ENCODE measurements at places on chromosomes 13 and 19.

DNA sequence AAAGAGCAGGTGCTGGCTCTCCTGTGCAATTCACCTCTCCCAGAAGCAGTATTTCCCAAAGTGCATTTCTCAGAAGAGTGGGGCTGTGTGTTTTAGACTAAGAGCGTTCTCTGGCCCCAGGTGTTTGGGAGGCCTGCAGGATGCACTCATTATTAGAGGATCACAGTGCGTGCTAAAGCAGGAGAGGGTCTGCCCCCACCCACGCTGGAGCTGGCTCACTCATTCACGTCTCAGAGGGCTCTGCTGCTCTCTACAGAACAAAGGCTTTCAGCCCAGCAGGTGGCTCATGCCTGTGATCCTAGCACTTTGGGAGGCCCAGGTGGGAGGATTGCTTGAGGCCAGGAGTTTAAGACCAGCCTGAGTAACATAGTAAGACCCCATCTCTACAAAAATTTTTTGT lies 756.7 kb downstream of the UQCRFS1 start:
- no peak for DNase-seq

DNA sequence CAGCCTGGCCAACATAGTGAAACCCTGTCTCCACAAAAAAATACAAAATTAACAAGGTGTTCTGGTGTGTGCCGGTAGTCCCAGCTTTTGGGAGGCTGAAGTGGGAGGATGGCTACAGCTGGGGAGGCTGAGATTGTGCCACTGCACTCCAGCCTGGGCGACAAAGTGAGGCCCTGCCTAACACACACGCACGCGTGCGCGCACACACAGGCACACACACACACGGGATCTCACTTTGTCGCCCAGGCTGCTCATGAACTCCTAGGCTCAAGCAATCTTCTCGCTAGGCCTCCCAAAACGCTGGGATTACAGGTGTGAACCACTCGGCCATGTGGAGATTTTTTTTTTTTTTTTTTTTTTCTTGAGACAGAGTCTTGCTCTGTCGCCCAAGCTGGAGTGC lies 3.2 kb upstream of the BTBD2 start:
- no peak for DNase-seq

- DNase-seq: no peak
These were observed at the start of gene HTR2A for GRCh38 chr13:46896341-46897137. TSS of gene HTR2A (minus strand) at chr13:46897053. CDS start at chr13:46895906, 1,147 bp downstream.

GRCh38 chr19:29263305-29264135 lies 50.6 kb upstream of the UQCRFS1 start:
- no peak for DNase-seq

DNA sequence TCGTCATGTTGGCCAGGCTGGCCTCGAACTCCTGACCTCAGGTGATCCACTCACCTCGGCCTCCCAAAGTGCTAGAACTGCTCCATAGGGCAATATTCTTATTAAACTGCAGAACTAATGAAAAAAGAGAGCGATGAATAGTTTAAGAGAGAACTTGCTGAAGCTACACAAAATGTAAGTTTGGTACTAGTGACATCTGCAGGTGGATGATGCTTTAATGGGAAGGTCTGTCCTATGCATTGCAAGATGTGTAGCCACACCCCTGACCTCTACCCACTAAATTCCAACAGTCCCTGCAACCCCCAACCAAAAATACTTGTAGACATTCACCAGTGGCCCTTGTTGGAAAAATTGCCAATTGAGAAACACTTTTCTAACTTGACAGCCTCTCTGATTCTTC lies 117.8 kb downstream of the NALCN start:
- DNase-seq: no peak

DNA sequence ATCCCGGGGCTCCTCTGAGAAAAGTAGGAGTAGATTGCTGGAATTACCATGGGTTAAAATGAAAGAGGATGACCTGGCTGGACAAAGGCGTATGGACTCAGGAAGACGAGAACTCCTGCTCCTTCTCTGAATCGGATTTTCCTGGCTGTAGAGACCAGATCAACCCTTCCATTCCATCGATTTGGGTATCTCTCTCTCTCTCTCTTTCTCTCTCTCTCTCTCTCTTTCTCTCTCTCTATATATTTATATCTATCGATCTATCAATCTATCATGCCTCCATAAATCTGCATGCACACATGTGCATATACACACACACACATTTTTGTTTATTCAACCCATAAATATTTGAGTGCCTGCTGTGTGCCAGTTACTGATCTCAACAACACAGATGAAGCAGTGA lies 234.9 kb downstream of the LMO7 start:
- no peak for DNase-seq

DNA sequence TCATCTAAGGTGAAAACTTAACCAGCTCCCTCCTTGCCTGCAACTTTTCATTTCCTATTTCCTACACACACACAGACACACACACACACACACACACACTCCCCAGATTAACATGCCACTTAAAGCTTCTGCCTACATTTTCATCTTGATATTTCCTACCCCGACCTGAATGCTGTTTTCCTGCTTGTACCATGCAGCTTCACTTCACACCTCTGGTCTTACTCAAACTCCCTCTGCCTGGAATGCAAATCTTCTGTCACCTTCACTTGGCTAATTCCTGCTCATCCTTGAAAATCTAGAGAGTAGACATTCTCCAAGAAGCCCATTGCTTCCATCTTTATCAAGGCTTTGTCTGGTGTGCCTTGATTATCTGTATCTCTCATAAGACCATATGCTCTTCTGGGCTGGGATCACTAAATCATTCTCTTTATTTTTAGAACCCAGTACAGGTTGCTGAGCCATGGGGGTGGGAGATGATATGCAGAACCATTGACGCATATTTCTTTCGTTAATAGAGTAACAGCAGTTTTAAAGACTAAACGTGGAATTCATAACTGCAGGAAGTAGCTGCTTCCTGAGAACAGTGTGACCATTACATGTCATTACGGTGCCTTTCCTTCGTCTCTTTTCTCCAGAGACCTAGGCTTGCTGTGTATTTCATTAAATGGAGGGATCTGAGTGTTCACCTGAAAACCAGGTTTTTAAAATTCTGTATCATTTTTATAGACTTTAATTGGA lies 37.7 kb downstream of the CNMD start:
- no peak for DNase-seq

DNA sequence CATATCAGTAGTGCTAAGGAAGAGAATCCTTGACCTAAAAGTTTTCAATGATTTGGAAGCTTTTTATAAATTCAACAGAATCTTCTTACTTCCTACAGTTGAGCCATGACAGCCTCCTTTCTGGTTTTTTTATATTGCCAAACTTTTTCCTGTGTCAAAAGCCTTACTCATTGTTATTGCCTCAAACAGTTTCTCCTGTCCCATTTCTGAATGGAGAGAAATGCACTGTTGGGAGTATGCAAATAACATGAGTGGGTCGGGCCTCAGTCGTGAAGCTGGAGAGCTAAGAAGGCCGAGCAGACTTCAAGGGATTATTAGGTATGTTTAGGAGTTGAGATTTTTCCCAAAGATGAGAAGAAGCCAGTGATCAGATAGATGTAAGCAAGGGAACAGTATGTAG lies 766.4 kb upstream of the KLHL1 start:
- no peak for DNase-seq

DNA sequence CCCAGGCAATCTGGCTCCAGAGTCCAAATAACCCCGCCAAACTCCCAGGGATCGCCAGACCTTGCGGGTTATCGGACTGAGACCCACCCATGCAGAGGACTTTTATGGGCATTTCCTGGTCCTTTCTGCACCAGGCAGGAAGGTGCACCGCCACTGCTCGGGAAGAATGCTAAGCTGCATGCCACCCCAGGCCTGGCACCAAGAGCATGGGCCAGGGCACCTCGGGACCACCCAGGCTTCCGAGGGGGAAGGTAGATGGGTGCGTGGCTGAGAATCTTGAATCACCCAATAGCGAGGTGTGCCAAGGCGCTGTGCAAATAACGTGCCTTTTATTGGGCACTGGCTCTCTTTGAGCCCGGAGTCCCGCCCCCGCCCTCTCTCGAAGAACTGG lies 422 bp upstream of the ZNF575 start:
- no peak for DNase-seq

- DNase-seq: no peak
These were observed 3.0 kb upstream of the MATK start for GRCh38 chr19:3788996-3789778.

GRCh38 chr19:37907735-37908455 lies 887 bp downstream of the SIPA1L3 start:
- no peak for DNase-seq

DNA sequence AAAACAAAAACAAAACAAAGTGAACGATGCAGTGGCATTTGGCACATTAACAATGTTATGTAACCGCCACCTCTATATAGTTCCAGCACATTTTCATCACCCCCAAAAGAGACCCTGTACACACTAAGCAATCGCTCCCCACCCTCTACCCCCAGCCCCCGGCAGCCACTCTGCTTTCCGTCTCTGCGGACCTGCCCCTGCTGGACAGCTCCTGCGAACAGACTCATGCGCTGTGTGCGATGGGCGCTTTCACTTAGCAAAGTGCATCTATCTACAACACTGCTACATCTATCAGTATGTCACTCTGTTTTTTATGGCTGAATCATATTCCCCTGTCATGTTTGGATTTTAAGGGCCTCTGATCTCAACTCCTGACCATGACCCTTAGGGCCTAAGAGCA lies 25.1 kb upstream of the TMEM160 start:
- DNase-seq: no peak

- DNase-seq: no peak
These were observed 3.9 kb downstream of the LPAR2 start for GRCh38 chr19:19624032-19624570.

GRCh38 chr13:93243375-93244063 lies 16.9 kb downstream of the GPC6 start:
- no peak for DNase-seq

DNA sequence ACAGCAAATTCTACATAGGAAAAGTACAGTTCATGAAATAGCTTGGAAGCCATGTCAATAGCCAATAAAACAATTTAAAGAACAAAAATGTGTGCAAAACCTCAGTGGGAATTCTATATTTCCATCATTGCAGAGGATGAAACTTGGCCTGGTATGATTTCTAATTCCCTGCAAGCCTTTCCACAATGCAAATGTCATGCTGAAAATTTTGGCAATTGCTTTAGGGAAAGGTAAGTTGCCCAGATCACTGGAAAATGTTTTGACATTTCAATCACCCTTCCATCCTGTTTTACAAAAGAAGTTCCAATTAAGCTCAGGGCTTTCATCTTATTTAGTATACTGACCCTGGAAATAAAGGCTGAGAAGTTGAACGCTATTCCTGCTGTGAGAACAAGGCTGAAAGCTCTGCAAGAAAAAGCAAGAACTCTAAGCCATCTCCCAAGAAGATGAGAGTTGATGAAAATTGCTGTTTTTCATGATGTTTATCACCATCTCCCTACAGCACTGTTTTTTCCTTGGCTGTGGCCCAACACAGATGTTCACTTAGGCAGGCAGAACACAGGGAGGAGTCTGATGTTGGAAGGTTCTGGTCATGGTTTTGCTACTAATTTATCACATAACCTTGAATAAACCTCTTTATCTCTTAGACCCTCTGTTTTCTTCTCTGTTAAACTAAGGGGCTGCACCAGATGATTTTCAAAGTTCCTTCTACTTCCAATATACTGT lies 263.7 kb downstream of the KCTD12 start:
- DNase-seq: no peak

- DNase-seq: no peak
These were observed 52.9 kb downstream of the MBNL2 start for GRCh38 chr13:97274829-97275649.
